Osteoblast (primary cell): ENCODE measurements at places on chromosomes 11 and 22. TPM values are rescaled to one million over a fixed set of nuclear protein-coding genes. Genes with fewer than 3 reads are reported as not detected.

The CAVIN3 gene
- total RNA-seq: 271 and 314 TPM in 2 replicates

DNA sequence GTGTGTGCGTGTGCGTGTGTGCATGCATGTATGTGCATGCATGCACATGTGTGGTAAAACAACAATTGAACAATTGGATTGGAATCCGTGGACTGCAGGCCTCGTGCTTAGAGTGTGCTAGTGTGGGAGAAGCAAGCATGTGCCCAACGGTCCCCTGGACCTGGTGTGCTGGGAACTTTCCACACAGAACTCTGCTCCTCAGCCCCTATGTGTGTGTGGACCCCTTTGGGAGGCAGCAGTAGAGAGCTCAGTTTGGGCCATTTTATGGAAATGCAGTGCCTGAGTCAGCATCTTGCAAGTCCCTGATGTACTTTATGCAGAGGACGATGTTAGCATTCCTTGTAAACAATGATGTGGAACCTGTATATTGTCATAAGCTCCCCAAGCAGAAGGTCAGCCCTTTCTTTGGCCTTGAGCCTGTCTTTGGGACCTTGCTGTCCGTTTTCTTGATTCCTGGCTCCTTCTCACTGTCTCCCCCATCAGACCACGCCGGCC, 167.3 kb downstream of the TBC1D22A start:
- DNase-seq: no peak

The GLB1L3 gene
- total RNA-seq: not detected in 2 replicates

DNA sequence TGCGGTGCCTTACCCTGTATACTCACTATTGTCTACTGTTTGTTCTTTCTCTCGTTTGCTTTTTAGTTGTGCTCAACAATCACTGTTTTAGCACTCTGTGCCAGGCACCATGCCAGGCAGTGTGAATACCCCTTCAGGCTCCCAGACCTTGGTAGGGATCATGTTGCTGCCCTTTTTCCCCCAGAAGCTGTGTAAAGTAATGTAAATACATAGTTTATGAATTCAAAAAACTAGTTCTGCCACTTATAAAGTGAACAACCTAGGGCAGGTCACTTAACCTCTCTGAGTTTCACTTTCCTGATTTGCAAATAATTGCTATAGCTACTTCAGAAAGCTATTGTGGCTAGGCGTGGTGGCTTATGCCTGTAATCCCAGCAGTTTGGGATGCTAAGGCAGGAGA, 81.0 kb upstream of the CTSC start:
- DNase-seq: no peak

The DUSP8 gene
- total RNA-seq: under 0.01 TPM in 2 replicates

The CD44 gene
- 238 and 268 TPM in 2 replicates for total RNA-seq

GRCh38 chr11:67652965-67653845, 2.7 kb upstream of the ACY3 start:
- DNase-seq: no peak

The ESAM gene
- total RNA-seq: under 0.01 and 0.29 TPM in 2 replicates

The ZNF215 gene
- total RNA-seq: 4.3 and 5.0 TPM in 2 replicates

The GPR137 gene
- total RNA-seq: 13.3 and 18.5 TPM in 2 replicates

GRCh38 chr11:56932572-56933220, 56.0 kb upstream of the OR5AK2 start:
- no peak for DNase-seq

GRCh38 chr11:116890607-116891006, 53.2 kb upstream of the APOA1 start:
- DNase-seq: no peak

The OR10D3 gene
- total RNA-seq: not detected in 2 replicates

The BARX2 gene
- total RNA-seq: not detected in 2 replicates

DNA sequence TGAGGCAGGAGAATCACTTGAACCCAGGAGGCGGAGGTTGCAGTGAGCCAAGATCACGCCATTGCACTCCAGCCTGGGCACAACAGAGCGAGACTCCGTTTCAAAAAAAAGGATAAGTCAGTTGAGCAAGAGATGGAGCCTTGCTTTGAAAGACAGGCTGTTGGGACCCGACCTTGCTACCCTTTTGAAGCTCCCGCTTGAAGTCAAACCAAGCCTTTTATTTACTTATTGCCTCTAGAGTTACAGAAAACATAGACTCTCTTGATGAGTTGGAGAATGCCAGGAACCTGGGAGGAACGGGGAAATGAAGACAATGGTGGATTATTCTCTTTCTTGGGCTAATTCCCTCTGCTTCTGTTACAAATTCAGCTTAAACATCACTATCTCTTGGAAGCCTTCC, 4.9 kb downstream of the SYN3 start:
- no peak for DNase-seq

DNA sequence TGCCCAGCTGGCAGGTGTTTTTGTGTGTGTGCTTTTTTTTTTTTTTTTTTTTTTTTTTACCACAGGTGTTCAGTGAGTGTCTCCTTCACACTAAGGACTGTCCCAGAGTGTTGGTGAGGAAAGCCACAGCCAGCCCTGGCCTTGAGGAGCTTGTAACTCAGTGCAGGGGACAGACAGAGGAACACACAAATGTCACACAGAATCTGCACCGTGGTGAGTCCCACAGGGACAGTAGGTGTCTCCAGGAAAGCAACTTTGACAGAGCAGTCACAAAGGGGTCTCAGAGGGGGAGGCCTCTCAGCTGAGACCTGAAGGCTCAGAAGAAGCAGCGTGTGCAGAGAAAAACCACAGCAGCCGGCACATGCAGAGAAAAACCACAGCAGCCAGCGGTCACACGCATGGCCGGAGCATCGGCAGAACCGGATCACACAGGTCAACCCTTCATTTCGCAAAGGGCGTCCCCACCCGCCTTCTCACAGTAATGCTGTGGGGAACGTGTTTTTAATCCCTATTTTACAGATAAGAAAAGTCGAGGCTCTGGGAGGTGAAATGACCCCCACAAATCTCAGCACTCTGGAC, 101.7 kb upstream of the PRR5 start:
- peak; percentile 36 for DNase-seq

The LIPT2 gene
- 5.0 and 5.1 TPM in 2 replicates for total RNA-seq

The NELL1 gene
- total RNA-seq: not detected in 2 replicates

The ELF5 gene
- total RNA-seq: under 0.01 TPM in 1 of 2 replicates, not detected in the other

The FOLR2 gene
- total RNA-seq: not detected in 2 replicates

GRCh38 chr11:32108576-32108975, 17.7 kb downstream of the RCN1 start:
- no peak for DNase-seq

DNA sequence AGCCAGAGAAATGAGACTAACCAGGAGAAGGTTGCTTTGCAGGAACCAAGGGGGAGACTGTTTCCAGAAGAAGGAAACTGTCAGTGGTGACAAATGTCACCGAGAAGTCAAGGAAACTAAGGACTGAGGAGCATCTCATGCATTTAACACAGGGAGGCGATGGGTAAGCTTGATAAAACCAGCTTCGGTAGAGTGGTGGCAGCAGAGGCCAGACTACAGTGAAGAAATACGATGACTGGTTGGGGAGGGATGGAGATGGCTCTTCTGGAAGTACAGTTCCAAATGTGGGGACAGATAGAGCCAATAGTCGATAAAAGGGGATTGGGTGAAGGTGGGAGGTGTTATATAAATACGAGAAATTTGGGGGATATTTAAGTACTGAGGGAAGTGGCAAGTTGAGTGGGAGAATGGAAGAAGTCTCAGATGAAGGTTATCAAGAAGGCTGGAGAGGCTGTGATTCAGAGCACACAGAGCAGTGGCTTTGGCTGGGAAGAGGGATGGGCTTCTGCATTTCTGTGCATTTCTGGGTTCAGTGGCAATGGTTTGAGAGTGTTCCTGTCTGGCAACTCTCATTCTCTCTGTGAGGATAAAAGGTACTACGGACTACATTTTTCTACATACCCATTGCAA, 29.2 kb downstream of the SC5D start:
- no peak for DNase-seq

The A4GALT gene
- total RNA-seq: 19.9 and 24.2 TPM in 2 replicates

The RNASEH2C gene
- 27.4 and 27.9 TPM in 2 replicates for total RNA-seq

DNA sequence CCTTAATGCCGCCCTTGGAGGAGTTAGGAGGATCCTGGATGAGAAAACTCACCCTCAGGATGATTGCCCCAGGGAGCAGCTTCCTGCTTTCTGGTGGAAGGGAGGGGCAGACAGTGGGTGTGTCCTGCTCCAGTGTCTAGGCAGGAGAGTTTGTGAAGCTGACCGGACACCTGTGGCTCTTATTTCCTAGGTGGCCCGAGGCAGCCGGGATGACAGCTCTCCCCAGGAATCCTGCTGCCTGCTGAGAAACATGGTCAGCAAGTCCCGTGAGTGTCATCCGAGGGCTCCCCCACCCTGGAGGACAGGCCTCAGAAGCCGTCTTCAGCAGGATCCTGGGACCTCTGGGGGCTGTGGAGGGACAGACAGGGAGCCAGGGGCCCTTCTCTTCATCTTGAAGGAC, 50.4 kb downstream of the ST3GAL4 start:
- peak; percentile 73 for DNase-seq
